ENCODE measurements at places on chromosomes 3 and 15. TPM values are rescaled to one million over a fixed set of nuclear protein-coding genes. Genes with fewer than 3 reads are reported as not detected.

CTXND1 gene
- total RNA-seq: not detected

ARPP21 gene
- under 0.01 TPM for total RNA-seq

EMC7 gene
- 24.0 TPM for total RNA-seq

KLHL25 gene
- total RNA-seq: 3.7 TPM

TNK2 gene
- total RNA-seq: 21.6 TPM

GPR176 gene
- 16.1 TPM for total RNA-seq

CSTA gene
- total RNA-seq: 0.22 TPM

CISH gene
- total RNA-seq: 1.5 TPM

SLC35G2 gene
- total RNA-seq: 0.11 TPM

FBLN2 gene
- total RNA-seq: 34.8 TPM

AZI2 gene
- total RNA-seq: 66.7 TPM

ST8SIA2 gene
- total RNA-seq: not detected

SI gene
- not detected for total RNA-seq

CCDC14 gene
- 33.8 TPM for total RNA-seq

INO80 gene
- 16.5 TPM for total RNA-seq

MEF2A gene
- total RNA-seq: 31.0 TPM

C2CD4A gene
- total RNA-seq: 0.11 TPM

MGA gene
- total RNA-seq: 37.3 TPM

TTLL13 gene
- total RNA-seq: not detected

NLGN1 gene
- total RNA-seq: 2.3 TPM

NOX5 gene
- total RNA-seq: 0.22 TPM

CDCP1 gene
- 3.6 TPM for total RNA-seq

PLA2G4B gene
- total RNA-seq: 0.33 TPM

C3orf85 gene
- total RNA-seq: not detected

SRGAP3 gene
- 4.7 TPM for total RNA-seq

All from placental epithelial cell (primary cell).